ENCODE measurements at places on chromosomes 6 and 20.

DNA sequence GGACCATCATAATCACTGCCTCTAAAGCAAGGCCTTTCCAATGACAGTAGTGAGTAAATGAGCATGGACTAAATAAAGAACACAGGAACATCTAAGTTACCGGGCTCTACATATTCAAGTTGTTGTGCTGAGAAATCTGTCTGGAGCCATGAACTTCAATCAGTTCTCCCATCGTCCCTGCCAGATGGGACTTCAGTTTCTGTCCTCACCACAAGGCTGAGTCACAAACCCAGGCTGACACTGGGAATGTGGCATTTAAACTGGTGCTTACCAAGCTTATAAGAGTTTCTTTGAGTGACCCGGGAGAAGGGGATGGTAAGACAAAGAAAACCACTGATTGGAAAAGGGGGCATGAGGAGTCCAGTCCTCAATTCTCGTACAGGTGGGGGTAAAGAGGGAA lies 497.0 kb downstream of the MAFB start:
- DNase-seq: no peak

DNA sequence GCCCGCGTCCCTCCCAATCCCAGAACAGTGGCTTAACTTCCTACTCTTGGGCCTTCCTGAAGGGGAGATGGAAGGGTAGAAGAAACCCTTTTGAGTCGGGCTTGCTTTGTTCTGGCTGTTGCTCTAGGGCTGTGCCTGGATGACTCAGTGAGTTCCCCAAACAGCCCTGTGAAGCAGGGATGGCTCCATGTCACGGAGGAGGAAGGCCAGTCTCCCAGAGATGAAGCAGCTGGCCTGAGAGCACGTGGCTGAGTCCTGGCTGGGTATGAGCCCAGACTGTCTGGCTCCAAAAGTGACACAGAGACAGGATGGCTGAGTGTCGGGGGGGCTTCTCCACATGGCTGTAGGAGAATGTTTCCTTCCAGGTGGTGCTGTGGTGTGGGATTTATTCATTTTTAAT lies 4.6 kb downstream of the SYTL3 start:
- no peak for DNase-seq

DNA sequence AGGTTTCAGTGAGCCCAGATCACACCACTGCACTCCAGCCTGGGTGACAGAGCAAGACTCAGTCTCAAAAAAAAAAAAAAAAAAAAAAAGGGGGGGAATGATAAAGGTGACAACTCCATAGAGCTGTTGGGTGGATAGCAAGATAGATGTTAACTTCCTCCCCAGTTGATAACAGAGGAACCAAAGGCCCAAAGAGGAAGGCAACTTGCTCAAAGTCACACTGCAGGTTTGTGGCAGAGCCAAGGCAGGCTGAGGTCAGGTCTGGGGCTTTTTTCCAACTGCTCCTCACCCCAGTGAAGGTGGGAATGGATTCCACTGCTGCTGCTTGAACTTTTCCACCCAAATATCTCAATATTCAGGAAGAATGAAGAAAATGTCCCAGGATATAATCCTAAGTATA lies 26.7 kb downstream of the HCK start:
- DNase-seq: no peak

GRCh38 chr6:135182071-135183001 lies 1.2 kb downstream of the MYB start:
- DNase-seq: no peak

GRCh38 chr6:31621991-31622390 lies 1.5 kb downstream of the PRRC2A start:
- no peak for DNase-seq

All from central memory CD8-positive, alpha-beta T cell (primary cell).